NCI-H2029 (cell line): ENCODE measurements at places on chromosomes 1 and 21.

DNA sequence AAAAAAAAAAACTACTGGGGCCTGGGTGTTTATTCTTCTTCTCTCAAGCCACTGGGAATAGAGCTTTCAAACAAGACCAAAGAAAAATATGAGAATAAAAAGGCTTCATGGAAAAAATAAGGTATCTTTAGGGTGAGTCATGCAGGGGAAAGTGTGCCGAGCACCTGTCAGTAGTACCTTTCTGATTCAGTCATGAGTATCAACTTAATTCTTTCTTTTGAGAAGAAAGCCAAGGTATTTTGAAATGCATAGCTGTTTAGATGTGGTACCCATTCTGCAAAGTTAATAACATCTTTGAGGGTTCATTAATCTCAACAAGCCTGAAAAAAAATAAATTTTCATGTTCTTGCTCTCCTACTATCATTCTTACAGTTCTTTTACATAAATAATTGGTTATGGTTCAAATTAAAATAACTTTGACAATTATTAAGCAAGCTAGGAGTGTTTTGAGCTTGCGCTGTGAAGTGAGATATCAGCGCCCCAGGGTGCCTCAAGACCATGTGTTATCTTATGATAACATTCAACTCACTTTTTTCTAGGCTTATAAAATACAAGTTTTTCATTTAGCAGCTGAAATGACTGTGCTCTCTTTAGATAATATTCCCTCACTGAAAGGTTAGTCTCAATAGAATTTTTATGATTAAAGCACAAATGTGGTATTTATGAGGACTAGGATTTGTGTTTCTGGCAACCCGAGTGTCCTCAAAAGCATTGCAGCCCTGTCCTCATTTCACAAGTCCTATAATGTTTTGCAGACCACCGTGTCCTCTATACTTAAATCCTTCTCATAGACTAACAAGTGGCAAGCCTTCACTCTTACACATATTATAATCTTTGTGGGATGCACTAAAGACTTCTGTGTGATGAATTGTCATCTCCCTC, 138.6 kb downstream of the SLC44A5 start:
- DNase-seq, result no peak

DNA sequence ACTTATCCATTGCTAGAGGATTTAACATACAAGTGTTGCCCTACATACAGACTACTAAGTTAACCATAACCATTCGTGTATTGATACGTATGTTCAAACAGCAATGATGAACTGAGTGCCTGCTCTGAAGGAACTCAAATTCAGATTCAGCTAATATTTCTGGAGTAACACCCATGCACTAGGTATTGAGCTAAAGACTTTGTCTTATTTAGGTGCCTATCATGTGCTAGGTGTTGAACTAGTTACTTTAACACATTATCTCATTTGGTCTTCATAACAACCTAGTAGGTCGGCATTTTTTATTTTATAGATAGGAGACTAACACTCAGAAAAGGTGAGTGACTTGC, 160.0 kb downstream of the LTN1 start:
- DNase-seq, result no peak

GRCh38 chr1:22245726-22246125, 102.8 kb upstream of the WNT4 start:
- DNase-seq, result no peak

DNA sequence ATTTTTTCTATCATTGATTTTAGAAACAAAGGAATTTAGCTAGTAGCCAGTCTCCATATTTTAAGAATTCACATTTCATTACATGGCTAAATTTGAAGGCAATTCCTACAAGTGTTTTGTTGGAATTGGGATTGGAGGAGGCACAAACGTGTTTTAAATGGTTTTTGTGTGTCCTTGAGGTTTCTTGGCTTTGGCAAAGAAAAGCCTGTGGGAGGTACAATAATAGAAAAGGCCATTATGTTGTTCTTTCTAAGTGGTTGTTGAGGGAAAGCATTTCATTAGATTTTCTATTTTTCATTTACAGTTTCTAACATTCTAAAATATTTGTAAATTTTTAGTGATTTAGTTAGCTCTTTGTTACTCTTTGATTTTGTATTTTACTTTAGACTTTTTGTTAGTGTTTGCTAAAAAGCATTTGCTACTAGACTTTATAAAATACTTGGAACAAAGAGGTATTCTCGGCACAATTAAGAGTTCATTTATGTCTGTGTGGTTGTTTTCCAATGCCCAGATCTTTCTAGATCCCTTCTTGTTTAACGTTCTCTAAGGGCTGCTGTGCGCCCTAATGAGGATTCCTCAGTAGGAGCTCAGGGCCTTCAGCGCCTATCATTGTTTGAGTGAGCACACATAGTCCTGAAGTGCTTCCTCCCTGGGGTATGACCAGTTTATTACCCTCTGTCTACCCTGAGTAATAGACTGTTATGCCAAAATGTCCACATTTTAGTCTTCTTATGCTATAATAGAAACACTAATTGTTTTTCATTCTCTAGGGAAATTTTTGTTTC, 70.0 kb upstream of the KIAA1614 start:
- peak; percentile 54 for DNase-seq

DNA sequence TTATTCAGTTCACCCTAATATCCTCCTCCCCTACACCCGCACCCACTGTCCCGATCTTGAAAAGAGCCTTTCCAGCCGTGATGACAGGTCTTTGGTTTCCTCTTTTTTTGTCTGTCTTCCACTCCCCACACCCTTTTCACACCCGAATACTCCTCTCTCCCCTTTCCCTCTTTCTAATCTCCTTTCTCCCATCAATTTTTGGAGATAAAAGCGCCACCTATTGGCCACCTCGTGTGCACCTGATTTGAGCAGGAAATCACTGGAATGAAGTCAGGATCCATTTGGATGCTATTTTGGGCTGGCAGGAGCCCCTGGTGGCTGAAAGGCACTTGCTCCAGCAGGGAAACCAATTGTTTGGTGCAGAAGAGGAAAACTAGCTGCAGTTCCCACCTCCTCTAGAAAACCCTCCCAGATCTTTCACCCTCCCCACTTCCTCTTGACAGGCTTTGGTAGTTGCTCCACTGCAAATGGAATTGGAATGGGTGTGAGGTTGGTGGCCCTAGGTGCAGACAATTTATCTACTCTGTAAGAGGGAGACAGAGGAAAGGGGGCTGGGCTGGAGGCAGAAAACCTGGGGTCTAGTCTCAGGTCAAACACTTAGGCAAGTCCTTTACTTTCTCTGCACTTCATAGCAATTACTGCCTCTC, 8.4 kb downstream of the FOXE3 start:
- DNase-seq, result peak; percentile 64

DNA sequence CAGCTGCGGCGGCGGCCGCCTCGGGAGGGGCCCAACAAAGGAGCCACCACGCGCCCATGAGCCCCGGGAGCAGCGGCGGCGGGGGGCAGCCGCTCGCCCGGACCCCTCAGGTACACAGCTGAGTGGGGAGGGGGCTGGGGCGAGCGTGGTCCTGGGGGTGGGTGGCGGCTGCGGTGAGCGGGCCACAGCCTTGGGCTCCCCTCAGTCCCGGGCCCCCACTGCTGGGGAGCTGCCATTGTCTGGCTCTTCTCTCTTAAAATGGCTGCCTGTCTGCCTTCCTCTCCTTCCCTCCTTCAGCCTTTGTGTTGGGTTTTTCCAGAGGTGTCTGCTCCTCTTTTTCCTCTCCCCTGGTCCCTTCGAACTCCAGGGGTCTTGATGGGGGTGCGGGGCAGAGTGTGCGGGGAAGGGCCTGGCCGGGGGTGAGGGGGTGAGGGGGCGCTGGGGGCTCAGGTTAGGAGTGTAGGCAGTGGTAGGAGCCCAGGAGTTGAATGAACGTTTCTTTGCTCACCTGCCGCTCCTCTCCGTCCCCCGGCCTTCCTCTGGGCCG, 1.7 kb downstream of the ARID1A start:
- DNase-seq, result no peak

- no peak for DNase-seq
Observed at GRCh38 chr1:90007979-90008404, 13.1 kb downstream of the ZNF326 start.

DNA sequence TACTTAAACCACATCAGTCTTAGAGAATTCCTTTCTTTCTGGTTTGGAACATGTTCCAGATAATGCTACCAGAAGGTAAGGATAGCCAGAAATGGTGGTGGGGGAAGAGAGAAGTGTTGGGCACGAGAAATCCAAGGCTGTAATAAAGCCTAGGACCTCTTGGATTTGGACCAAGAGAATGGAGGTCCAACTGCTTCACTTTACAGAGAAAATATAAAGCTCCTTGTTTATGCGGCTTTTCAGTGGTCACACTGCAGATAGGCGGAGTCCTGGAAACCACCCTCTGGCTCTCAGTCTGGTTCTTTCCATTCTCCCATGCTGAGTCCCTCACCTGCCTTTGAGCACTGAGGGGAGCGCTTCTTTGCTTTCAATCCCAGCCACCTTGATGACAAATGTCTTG, 87.8 kb downstream of the ADCY10 start:
- DNase-seq, result no peak

DNA sequence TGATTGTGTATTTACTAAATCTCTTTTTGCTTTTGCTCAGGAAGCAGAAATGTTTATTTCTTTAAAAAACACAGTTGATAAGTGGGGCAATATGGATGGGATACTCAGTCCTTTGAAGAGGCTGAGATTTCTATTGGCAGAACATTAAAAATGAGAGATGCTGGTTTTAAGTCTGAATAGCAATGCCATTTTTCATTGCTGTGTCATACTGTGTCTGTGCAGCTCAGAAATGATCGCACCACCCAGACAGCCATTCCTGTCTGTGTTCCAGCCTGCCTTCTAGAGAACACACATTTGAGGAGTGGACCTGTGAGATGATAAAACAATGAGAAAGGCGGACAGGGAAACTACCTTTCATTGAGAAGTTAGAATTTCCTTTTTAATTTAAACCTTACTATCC, 231.2 kb upstream of the USP24 start:
- no peak for DNase-seq

DNA sequence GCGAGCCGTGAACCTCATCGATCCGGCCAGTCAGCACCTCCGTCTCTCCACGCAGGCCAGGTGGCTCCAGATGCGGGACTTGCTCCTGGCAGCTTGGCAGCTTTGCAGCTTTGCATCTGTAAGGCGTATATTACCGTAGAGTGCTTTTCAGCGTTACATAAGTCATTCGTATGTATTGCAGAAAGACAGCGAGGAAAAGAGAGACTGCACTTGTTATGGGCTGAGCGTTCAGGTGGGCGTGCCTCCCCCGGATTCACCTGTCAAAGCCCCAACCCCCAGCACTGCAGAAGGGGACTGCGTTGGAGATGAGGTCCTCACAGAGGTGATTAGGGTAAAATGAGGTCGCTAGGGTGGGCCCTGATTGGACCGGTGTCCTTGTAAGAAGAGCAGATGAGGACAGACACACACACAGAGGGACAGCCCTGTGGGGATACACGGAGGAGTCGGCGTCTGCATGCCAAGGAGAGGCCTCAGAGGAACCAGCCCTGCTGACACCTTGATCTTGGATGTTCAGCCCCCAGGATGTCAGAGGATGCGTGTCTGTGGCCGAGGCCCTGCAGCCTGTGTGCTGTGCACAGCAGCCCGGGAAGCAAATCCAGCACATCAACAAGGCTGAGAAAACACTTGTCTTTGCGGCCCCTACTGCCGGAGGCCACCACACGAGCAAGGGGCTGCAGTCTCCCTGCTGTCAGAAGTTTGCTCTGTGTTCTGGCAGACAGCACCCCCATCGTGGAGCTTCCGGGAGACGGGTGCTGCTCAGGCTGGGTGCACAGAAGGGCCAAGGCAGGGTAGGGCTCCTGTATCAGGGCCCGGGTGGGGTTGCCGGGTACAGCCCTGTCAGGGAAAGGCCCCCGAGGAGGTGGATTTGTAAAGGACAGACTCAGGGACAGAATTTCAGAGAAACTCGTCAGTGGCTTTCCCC, 10.9 kb upstream of the AGPAT3 start:
- no peak for DNase-seq

GRCh38 chr1:41184446-41184845, 57.7 kb downstream of the SCMH1 start:
- DNase-seq, result no peak

DNA sequence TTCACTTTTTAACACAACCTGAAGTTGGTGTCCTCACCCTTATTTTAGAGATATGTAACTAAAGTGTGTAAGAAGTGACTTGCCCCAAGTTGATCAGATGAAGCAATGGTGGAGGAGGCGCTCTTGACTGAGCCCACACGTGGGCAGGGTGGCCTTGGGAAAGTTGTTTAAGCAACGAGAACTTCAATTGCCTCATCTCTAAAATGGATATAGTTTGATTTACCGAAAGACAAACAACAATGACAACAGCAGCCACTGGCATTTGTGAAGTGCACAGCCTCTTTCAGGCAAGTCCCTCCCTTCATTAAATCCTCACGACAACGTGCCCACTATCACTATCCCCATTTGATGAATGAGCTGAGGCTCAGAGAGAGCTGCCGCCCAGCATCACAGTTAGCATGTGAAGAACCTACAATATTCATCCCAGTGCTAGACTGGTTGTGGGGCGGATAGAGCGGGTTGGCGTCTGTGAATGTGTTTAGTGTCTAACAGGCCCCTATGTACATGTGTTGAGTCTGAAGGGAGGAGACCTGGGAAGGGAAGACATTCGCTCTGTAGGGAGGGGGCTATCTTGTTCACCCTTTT, 3.0 kb downstream of the IL22RA1 start:
- DNase-seq, result no peak

DNA sequence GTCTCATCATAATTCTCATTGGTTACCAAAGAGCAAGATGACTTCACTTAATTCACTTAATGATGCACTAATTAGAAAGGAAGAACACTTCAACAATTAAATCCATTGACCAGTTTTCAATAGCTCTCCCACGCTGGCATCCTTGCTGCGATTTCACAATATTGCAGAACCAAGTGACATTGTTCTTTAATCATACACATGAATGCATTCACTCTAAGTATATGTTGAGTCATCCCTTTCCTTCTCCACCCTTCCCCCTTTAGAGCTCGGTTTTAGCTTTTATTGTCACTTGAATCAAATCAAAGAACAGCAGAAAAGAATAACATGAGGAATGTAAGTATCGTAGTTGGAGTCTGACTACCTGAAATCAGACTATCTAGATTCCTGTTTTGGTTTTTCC, 233.6 kb upstream of the FMN2 start:
- DNase-seq, result no peak

DNA sequence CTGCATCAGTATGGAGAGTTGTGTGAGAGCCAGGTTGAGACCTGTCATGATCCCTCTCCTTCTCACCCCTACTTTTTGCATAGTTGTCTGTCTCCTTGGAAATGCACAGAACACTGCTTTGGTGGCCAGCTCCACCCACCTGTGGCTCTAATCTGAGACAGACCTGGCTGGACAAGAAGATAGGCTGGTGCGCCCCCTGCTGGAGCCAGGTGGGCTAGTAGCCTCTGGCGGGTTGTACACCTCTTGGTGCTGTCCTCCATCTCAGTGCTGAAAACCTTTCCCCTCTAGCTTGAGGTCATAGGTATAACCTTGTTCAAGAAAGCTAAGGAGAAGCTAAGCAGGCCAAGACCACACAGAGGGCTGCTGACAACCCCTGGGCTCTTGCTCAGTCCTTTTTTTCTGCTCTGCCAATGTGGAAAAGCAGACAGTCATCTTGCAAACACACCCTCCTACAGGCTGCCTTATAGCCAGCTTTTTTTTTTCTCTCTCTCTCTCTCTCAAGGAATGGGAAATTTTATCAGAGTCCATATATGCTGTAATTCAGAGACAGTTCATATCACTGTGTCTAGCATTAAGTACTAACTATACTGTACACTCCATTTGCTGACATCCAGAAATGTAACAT, 58.8 kb upstream of the SPATA6 start:
- peak; percentile 93 for DNase-seq

GRCh38 chr1:27496604-27497155, 6.7 kb upstream of the WASF2 start:
- DNase-seq, result no peak
